Stimulated activated CD8-positive, alpha-beta memory T cell treated with anti-CD3 and anti-CD28 coated beads, Interleukin-4, amount 100 ng/mL, for 48 hours (primary cell): ENCODE measurements at places on chromosomes 16 and 17.

GRCh38 chr16:24580665-24581064, 41.3 kb downstream of the RBBP6 start:
- no peak for DNase-seq

GRCh38 chr17:63641692-63642448, 19.7 kb downstream of the MAP3K3 start:
- DNase-seq: no peak

DNA sequence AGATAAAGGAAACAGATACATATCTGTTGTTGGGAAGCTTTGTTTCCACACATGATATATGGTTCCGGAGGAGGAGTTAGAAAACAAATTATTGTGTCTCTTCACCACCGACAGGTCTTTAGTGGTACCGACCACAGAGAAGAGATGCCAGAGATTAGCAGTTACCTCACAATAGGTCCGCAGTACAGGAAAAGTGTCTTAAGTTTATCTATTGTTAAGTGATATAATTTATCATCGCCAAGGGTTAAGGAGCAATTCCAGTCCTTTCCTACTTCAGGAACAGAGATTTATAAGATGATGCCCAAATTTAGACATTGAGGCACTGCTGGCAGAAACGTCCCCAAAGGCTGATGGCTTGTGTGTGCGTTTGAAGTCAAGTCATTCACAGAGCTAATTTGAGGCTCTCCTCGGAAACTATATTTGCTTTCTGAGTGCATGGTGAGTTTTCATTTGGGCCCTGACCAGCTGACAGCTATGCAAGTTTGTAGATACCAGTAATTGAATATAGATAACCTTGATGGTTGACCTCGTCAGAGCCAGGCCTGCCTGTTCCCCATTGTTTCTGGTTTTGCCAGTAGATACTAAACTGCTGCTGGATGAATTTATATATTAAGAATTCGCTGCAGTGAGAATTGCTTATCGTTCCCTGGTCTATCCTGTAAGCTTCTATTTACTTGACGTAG, 196.4 kb upstream of the IRX3 start:
- DNase-seq: no peak

DNA sequence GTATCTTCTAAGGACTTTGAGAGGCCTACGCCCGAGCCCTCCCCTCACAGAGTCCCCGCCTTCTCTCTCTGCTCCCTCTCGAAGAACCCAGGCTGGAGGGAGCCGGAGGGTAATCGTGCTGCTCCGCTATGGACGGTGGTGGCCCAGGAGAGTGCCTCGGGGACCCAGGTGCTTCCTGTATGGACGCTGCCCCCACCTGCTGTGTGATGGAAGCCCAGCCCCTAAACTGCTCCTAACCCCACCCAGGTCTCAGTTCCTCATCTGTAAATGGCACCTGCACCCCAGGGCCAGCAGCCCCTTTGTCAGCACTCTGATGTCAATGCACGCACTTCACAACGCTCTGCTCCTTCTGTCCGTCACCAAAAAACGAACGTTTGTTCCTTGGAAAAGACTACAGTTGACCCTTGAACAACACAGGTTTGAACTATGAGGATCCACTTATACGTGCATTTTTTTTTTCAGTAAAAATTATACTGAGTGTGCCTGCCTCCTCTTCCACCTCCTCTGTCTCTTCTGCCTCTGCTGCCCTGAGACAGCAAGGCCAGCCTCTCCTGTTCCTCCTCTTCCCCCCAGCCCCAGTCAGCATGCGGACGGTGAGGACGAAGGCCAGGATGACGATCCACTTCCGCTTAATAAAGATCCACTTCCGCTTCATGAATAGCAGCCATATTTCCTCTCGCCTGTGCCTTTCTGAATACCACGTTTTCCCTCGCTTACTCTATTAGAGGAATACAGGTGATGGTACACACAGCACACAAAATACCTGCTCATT, 118.3 kb downstream of the BANP start:
- DNase-seq: no peak
